T-helper 22 cell (primary cell): ENCODE measurements at places on chromosomes 4 and X.

- DNase-seq: no peak
These were observed 2731.9 kb downstream of the ARAP2 start for GRCh38 chr4:33512397-33512796.

- no peak for DNase-seq
These were observed 37.9 kb downstream of the RUFY3 start for GRCh38 chr4:70759627-70760026.

DNA sequence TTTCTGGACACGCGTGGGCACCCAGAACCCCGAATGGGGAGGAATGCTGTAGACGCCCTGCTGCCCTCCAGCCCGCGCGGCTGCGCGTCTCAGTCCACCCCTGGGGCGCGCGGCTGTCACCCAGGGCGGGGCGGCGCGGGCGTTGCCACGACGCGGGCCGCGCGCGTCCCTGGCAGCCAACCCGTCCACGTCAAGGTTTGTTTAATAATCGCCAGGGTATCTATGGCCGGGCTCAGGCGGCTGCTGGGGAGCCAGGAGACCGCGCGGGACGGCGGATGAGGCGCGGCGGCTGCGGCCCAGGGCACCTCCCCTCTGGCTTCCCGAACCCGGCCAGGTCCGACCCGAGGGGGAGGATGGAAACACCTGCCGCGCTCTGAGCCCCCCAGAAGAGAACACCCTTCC, at the start of gene SPATA18:
SPATA18 (plus strand) TSS at position 92 of the 402 bp plus-strand sequence. CDS start 401 bp downstream, outside the sequence.
- no peak for DNase-seq

DNA sequence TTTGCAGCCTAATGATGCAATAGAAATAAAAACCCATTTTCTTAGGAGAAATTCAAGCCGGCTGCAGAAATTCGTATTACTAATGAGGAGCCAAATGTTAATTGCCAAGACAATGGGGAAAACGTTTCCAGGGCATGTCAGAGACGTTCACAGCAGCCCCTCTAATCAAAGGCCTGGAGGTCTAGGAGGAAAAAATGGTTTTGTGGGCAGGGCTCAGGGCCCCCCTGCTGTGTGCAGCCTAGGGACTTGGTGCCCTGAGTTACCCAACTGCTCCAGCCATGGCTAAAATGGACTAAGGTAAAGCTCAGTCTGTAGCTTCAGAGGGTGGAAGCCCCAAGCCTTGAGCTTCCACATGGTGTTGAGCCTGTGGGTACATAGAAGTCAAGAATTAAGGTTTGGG, 461.4 kb downstream of the FAT4 start:
- no peak for DNase-seq

DNA sequence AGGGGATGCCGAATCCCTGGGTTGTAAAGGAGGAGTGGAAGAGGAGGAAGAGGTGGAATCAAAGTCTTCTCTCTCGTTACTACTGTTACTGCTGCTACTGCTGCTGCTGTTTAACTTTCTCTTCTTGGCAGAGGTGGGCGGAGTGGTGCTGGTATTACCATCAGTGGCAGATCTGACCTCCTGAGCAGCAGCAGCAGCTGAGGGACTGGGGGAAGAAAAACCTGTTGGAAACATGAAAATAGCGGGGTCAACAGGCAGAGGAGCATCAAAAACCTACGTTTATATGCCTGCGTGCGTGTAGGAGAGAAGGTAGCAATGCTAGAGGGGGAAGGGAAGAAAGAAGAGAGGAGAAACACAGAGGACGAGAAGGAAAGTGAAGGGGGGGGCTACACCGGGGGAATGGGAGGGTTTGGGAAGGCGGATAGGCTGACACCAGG, 339 bp downstream of the CUL4B start:
- DNase-seq: no peak

DNA sequence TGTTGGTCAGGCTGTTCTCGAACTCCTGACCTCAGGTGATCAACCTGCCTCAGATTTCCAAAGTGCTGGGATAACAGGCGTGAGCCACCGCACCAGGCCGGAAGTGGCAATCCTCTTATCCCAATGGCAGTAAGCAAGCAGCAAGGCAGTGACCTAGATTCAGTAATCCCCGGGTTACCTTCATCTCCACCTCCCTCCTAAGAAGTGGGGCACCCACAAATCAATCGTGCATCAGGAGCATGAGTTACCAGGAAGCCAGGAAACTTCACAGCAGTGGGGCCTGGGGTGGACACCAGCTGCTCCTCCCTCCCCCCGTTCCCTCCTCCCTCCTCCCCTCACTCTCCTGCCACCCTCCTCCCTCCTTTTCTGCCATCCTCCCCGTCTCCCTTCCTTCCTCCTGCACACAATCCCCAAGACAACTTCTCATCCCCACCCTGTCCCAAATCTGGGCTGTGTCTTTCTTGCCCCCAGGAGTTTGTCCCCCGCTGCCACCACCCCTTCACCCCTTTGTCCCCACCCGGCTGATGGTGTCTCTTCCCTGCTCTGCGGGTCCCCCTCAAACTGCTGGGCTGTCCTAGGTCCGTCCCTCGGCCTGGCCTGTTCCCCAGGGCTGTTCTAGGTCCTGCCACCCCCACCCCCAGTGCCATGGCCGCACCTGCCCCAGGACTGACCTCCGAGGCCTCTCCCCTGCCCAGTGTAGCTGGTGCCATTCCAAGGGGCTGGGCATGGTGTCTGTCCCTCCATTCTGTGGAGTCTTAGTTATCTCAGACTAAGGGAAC, 2.2 kb downstream of the PDE6B start:
- DNase-seq: no peak

DNA sequence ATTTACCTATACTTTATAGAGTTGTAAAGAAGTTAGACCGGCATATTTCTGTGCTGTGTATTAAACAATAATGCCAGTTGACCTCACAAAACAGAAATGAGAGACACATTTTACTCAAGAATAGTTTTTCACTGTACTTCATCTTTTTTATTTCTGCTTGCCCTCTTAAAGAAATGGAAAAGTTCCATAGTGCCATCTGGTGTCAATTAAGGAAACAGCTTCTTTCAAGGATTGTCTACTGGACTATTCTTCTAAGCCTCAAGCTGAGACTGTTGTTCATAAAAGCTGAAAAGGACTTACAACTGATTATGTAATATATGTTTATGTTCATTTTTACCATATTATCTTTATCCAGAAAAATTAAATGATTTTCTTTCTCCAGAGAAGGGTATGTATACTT, 1523.7 kb downstream of the ARAP2 start:
- no peak for DNase-seq

- DNase-seq: no peak
These were observed 50.6 kb downstream of the BMP3 start for GRCh38 chr4:81081156-81081555.

GRCh38 chr4:99104153-99104552, 15.6 kb upstream of the ADH5 start:
- DNase-seq: no peak
